Activated CD4-positive, alpha-beta T cell treated with anti-CD3 and anti-CD28 coated beads, Interleukin-2, amount 50 U/mL, for 16 hours (primary cell): ENCODE measurements at places on chromosomes 3 and 15.
A peak's percentile ranks its signal among the peaks of the same experiment; 100 is the strongest.

DNA sequence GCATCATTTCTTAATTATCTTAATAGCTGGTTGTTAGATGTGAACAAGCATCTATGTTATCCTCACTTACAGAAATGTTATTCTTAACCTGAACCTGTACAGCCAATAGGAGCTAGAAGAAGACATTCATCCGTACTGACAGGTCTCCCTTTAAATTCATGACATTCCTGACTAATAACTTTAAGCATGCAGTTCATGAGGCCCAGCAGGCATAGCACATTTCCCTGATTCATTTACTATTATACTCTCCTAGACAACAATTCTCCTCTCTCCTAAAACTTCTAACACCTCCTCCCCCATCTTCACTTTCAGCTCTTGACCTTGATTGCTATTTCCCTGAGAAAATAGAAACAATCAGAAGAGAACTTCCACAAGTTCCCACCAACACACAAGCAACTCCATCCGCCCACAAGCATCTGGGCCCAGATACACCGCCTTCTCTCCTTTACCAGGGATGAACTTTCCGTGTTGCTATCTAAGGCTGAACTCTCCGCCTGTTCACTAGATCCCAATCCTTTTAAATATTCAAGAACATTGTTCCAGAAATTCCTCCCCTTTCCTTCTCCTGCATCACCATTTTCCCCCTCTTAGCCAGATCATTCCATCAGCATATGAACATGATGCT is 62.9 kb upstream of the SPRED1 start:
- DNase-seq, result no peak

GRCh38 chr3:87900061-87900460 is 158.7 kb downstream of the CGGBP1 start:
- DNase-seq, result peak; percentile 1

DNA sequence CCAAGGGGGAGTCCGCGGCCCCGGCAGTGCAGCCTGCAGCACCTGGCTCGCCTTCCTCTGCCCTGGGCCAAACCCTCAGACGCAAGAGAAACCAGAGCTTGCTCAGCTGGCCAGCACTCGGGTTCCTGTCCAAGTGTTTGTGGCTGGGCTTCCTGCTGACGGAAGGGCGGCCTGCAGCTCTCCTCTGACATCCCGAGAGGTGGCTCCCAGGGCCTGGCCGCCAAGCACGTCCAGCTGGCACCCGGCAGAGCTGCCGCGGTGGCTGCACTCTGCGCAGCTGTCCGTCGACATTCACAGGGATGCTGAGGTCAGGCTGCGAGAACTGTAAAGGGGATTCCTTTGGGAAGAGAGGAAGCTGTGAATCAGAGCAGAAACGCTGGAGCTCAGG is 85.6 kb downstream of the CPN2 start:
- DNase-seq, result no peak

- no peak for DNase-seq
Measured at GRCh38 chr3:178768072-178768864, 232.0 kb downstream of the KCNMB2 start.

- DNase-seq, result peak; percentile 65
Measured at GRCh38 chr3:48232734-48233133, 8.2 kb upstream of the ZNF589 start.

GRCh38 chr15:70466895-70467529 is 296.3 kb downstream of the UACA start:
- peak; percentile 47 for DNase-seq

DNA sequence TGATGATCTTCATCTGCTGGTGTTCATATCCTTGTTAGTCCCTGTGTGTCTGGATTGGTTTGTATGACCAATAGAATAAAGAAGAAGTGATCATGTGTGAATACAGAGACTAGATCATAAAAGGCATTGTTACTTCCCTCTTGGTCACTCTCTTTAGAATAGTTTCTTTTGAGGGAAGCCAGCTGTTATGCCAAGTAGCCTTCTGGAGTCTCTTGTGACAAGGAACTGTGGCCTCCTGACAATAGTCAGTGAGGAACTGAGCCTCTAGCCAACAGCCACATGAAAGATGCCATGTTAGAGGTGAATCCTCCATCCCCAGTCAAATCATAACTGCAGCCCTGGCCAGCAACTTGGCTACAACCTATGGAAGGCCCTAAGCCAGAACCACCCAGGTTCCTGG is 63.0 kb upstream of the SMAD3 start:
- DNase-seq, result no peak

GRCh38 chr3:106529738-106530137 is 660.9 kb upstream of the CBLB start:
- peak; percentile 19 for DNase-seq

GRCh38 chr3:5078151-5078550 is 43.9 kb upstream of the ARL8B start:
- no peak for DNase-seq

DNA sequence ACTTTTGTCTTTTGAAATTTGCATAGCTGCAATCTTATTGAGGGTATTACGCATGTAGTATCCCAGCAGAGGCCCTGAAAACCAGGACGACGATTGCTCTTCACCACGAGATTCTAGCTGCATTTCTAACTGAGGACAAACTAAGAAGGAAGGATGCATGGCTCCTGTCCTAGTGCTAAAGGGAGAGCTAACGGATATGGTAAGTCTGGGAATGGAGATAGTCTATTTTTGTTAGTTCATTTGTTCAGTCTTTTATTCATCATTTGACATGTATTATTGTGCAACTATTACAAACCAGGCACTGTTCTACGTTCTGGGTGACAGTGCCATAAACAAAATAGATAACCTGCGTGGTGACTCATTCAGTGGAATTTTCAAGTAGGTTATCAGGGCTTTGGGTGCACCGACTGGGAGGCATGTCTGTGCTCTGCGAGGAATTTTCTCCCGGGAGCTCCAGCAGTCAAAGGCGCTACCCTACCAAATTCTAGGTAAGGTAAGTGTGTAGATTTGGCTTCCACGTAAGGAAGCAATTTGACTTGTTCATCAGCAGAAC is 51.9 kb upstream of the ETV5 start:
- no peak for DNase-seq

GRCh38 chr3:6120786-6121185 is 740.1 kb upstream of the GRM7 start:
- DNase-seq, result no peak

DNA sequence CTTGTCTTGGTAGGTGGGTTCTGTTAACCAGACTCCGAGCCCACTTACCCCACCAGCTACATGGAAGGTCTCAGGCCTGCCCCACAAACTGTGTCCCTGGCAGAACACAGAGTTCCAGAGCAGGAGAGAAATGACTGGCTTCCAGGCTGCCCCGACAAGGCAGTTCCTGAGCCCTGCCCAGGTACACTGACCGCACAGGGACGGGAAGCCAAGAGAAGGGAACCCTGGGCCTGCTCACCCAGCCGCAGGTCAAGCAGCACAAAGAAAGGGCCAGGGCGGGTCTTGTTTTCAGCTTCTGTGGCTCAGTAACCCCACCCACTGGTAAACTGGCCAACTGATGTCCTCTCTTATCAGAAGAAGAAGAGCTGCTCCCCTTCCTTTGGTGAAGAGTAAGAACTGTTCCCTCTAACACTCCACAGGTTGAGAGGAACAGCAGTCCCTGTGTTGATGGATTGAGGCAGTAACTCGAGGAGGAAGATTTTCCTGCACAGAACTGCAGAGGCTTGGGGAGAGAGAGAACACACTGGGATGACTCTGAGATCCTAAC is 68.4 kb downstream of the CRTC3 start:
- peak; percentile 25 for DNase-seq

GRCh38 chr15:66290518-66290917 is 2.9 kb upstream of the DIS3L start:
- DNase-seq, result peak; percentile 43

DNA sequence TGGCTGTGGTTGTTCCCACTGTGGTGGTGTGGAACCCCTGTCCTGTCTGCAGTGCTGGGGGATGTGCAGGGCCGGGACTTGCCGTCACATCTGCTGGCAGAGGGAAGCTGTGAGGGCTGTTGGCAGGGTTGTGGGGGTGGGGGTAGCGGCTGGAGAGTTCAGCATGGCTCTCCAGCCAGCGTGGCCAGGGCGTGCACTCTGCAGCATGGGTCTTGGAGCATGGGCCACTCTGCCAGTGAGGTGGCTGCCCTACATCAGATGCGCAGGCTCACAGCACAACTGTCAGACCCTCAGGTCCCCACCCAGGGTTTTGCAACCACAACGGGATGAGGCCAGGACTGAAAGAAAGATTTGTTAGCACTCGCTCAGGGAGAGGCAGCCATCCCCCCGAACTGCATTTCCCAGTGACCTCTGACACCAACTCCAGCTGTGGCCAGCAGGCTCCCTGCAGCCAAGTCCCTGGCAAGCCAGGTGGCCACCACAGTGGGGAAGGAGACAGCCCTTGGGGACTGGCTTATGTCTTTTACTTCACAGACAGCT is 237.7 kb upstream of the LYSMD4 start:
- DNase-seq, result no peak

GRCh38 chr15:83546512-83546888 is 99.4 kb downstream of the SH3GL3 start:
- no peak for DNase-seq

DNA sequence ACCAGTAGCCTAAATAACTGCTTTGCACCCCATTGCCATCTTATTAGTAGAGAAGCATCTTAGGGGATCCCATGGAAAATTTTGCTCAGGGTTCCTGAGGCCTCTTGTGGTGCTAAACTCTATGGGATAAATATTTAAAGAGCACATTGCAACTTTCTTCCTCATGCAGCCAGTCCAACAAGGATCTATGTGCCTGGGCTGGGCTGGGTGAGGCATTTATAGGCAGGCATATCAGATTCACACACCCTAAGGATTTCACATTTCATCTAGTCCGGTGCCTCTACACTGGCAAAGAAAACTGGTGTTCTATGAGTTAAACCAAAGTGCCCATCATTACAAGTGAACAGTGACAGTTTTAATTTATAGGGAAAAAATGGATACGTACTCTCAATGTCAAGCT is 512.3 kb downstream of the EDEM1 start:
- no peak for DNase-seq
